ENCODE measurements at places on chromosomes 1 and 21. TPM values are rescaled to one million over a fixed set of nuclear protein-coding genes. Genes with fewer than 3 reads are reported as not detected.
A peak's percentile ranks its signal among the peaks of the same experiment; 100 is the strongest.

DNA sequence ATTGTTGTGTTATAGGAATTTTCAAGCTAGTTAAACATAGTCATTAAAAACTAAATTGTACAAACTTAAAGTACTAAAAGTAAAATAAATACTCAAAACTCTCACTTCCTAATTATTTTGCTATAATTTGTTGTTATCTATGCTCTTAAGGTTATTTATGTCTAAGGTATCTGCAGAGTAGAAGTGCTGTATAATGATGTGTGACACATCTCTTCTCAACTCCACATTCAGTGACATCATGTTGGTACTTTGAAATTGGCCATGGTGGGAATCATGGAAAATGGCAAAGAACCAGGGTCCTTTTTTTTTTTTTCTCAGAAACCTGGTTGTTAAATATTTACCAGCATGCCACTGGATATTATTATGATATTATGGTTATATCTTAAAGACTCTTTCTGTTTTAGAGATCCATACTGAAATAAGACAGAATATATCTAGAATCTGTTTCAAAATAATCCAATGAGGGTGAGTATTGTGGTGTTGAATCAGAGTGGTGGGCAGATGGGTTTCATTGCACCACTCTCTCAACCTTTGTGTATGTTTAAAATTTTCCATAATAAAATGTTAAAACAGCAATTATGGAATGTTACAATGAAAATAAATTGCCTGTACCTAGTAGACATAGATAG lies 22.4 kb downstream of the LRRC8B start:
- H3K4me1 ChIP-seq = no peaks in the 10 kb centered on the region
- no peak overlapping the region for H3K27ac ChIP-seq
- no peaks in the 10 kb centered on the region for H3K27me3 ChIP-seq
- no peaks in the 10 kb centered on the region for H3K36me3 ChIP-seq
- no peak overlapping the region for H3K4me3 ChIP-seq

- peak overlapping the region; percentile 93 for H3K27ac ChIP-seq
- DNase-seq = no peak
- H3K36me3 ChIP-seq = peaks cover 3% of the 10 kb centered on the region
- H3K4me3 ChIP-seq = no peak overlapping the region
- H3K4me1 ChIP-seq = peaks cover 27% of the 10 kb centered on the region
Observed at GRCh38 chr1:161218301-161219077, 3.4 kb downstream of the FCER1G start.

DNA sequence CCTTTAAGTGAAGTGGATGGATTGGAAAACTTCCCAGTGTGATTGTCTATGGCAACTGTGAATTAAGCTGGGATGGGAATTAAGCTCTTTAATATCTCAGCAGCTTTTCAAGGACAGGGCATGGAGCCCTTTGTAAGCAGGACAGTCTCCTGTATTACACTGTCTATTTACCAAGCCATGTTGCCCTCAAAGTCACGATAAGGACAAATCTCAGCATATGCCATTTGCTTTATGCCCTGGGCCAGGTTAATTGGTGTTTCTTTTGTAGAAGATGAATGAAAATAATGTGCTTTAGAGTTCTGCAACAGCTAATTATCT lies 17.6 kb downstream of the UTP25 start:
- H3K4me3 ChIP-seq = no peak overlapping the region
- no peaks in the 10 kb centered on the region for H3K27me3 ChIP-seq
- H3K36me3 ChIP-seq = no peaks in the 10 kb centered on the region
- H3K4me1 ChIP-seq = no peaks in the 10 kb centered on the region

- H3K36me3 ChIP-seq = no peaks in the 10 kb centered on the region
- no peaks in the 10 kb centered on the region for H3K27me3 ChIP-seq
- no peaks in the 10 kb centered on the region for H3K4me1 ChIP-seq
- DNase-seq = no peak
- H3K27ac ChIP-seq = no peak overlapping the region
Observed at GRCh38 chr1:218809625-218810024, 364.1 kb upstream of the LYPLAL1 start.

- no peak for DNase-seq
- H3K4me1 ChIP-seq = peaks cover 55% of the 10 kb centered on the region
- no peaks in the 10 kb centered on the region for H3K27me3 ChIP-seq
Observed at GRCh38 chr1:54375712-54376429, 30.3 kb downstream of the SSBP3 start.

NPHS2 gene
- not detected for total RNA-seq

TMEM50A gene
- total RNA-seq = 98.2 TPM

- H3K4me3 ChIP-seq = no peak overlapping the region
- H3K36me3 ChIP-seq = no peaks in the 10 kb centered on the region
Observed at GRCh38 chr1:29798699-29799566, 562.6 kb downstream of the PTPRU start.

OR2L3 gene
- not detected for total RNA-seq

GRCh38 chr1:37274938-37275631 lies 199.3 kb upstream of the ZC3H12A start:
- no peaks in the 10 kb centered on the region for H3K36me3 ChIP-seq
- H3K4me1 ChIP-seq = no peaks in the 10 kb centered on the region

WNT4 gene
- total RNA-seq = 1.7 TPM

DNA sequence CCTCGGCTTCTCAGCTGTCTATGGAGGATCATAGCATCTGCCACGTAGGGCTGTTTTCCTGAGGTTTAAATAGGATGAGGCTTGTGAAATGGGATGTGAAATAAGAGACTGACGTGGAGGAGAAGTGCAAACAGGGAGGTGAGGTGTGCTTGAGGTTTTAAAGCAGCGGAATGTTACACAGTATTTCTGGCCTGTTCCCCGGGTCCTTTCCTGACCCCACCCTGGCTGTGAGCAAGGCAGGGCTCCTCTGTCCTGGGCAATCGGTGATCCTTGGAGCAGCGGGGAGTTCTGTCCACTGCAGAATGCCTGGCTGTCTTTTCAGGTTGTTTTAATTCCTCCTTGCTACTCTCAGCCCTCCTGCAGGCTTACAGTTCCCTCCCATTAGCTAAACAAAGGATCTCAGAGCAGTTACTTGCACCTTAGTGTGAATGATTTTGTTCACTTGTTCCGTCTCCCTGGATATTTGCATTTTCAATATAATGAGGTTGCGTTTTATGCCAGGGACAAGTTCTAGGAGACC lies 38.6 kb downstream of the LHX4 start:
- no peaks in the 10 kb centered on the region for H3K36me3 ChIP-seq
- H3K27ac ChIP-seq = no peak overlapping the region
- H3K4me1 ChIP-seq = peaks cover 9% of the 10 kb centered on the region
- no peak for DNase-seq
- no peaks in the 10 kb centered on the region for H3K27me3 ChIP-seq
- H3K4me3 ChIP-seq = no peak overlapping the region

DNA sequence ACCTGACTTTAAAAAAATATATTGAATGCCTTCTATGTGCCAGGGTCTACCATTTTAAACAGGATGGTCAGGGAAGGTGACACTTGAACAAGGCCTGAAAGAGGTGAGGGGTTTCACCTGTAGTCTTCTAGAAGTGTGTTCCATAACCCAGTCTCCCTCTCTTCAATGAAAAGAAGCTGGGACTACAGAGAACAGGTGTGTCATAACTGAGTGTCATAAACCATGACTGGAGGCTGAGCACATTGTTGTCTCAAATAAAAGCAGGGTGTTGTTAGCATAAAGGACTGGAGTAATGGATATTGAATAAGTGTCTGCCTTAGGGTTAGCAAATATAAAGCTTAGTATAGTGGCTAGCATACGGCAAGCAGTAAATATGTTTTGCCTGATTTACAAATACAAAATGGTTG lies 65.4 kb downstream of the SYDE2 start:
- no peaks in the 10 kb centered on the region for H3K36me3 ChIP-seq
- peak overlapping the region; percentile 81 for H3K27ac ChIP-seq
- DNase-seq = peak; percentile 35
- peaks cover 23% of the 10 kb centered on the region for H3K4me1 ChIP-seq
- H3K4me3 ChIP-seq = no peak overlapping the region

- peak; percentile 19 for DNase-seq
- H3K4me1 ChIP-seq = peaks cover 4% of the 10 kb centered on the region
- no peak overlapping the region for H3K27ac ChIP-seq
Observed at GRCh38 chr1:213287987-213288386, 236.9 kb downstream of the RPS6KC1 start.

KRTAP10-10 gene
- total RNA-seq = not detected

DNA sequence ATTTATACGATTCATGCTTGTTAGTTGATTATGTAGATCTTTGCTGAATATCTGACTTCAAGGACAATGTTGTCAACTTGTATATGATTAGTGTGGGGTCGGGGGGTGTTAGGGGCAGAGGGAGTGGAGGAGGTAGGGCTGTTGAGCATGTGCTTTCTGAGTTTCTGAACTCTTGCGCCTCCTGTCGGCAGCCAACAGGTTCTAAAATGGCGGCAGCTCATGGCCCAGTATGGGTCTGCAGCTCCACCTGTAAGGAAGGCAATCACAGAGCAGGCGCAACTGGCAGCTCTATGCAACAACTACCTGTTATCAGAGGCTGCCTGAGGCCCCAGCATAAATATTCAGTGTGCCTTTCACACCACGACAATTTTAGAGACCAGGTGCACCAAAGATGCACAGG lies 205.8 kb upstream of the PLXNA2 start:
- no peaks in the 10 kb centered on the region for H3K27me3 ChIP-seq
- H3K36me3 ChIP-seq = no peaks in the 10 kb centered on the region
- no peak for DNase-seq
- no peak overlapping the region for H3K4me3 ChIP-seq
- peaks cover 20% of the 10 kb centered on the region for H3K4me1 ChIP-seq

DNA sequence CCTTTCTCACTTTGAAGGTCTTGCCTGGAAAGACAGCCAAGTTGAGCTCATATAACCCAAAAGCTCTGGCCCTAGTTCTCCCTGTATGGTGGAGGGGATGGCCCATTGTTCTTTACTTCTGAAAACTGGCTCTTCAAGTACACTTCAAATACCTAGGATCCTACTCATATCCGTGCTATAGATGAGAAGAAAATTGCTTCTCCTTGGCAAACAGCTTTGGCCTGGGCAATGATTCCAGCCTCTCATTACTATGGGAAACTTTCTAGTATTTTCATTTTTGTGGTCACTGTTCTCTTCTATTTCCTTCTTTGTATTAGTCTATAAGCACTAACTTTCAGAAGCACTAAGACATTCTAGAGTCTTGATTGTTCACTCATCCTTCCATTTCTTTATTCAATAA lies 53.7 kb downstream of the ZNF697 start:
- H3K4me1 ChIP-seq = peaks cover 7% of the 10 kb centered on the region
- no peak overlapping the region for H3K27ac ChIP-seq
- DNase-seq = no peak
- no peaks in the 10 kb centered on the region for H3K27me3 ChIP-seq
- no peaks in the 10 kb centered on the region for H3K36me3 ChIP-seq

PADI2 gene
- total RNA-seq = 11.7 TPM

All from hepatocyte (in vitro differentiated cells).